Activated T-helper 17 cell treated with anti-CD3 and anti-CD28 coated beads, Interleukin-2, amount 50 U/mL, for 72 hours (primary cell): ENCODE measurements at places on chromosomes 6 and 20. TPM values are rescaled to one million over a fixed set of nuclear protein-coding genes. Genes with fewer than 3 reads are reported as not detected.
A peak's percentile ranks its signal among the peaks of the same experiment; 100 is the strongest.

DNA sequence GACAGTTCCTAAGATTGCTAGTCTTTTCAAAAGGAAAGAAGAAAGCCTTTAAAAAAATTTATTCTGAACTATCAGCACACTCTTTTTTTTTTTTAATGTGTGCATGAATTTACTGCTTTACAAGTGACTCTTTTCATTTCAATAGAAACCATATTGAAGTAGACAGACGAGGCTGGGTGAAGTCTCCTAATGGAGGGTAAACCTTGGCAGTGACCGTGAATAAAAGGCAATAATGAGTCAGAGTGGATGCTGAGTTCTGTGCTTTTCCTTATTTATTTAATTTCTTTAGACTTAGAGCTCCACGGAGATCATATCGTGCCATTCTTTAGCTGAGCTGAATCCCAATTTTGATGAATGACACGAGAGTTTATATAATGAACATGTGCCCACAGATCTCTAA, 196.9 kb downstream of the PRL start:
- no peaks in the 10 kb centered on the region for H3K36me3 ChIP-seq
- no peak for ATAC-seq
- H3K4me1 ChIP-seq, result no peaks in the 10 kb centered on the region

- H3K4me1 ChIP-seq, result peaks cover 11% of the 10 kb centered on the region
- peak overlapping the region; percentile 91 for H3K4me3 ChIP-seq
- no peaks in the 10 kb centered on the region for H3K36me3 ChIP-seq
- peaks cover 33% of the 10 kb centered on the region for H3K27me3 ChIP-seq
Observed at GRCh38 chr6:68633972-68634725, 933 bp upstream of the ADGRB3 start.

GRCh38 chr6:65191471-65191870, 515.6 kb downstream of the EYS start:
- no peaks in the 10 kb centered on the region for H3K27me3 ChIP-seq
- H3K4me1 ChIP-seq, result no peaks in the 10 kb centered on the region
- H3K4me3 ChIP-seq, result no peak overlapping the region
- no peaks in the 10 kb centered on the region for H3K36me3 ChIP-seq

The ZNF391 gene
- total RNA-seq, result 2.0 TPM
